ENCODE measurements at places on chromosomes 2 and 18. TPM values are rescaled to one million over a fixed set of nuclear protein-coding genes. Genes with fewer than 3 reads are reported as not detected.

The IL36G gene
- not detected for total RNA-seq

The ITGA6 gene
- 177 TPM for total RNA-seq

The DUSP11 gene
- total RNA-seq = 25.5 TPM

The L3MBTL4 gene
- total RNA-seq = 0.04 TPM

The OXER1 gene
- total RNA-seq = not detected

The NRBP1 gene
- total RNA-seq = 137 TPM

The PROKR1 gene
- not detected for total RNA-seq

The KLF7 gene
- total RNA-seq = 14.0 TPM

The ARHGEF33 gene
- 0.11 TPM for total RNA-seq

The NT5DC4 gene
- not detected for total RNA-seq

The SP9 gene
- not detected for total RNA-seq

The TMEM200C gene
- not detected for total RNA-seq

The ZNF514 gene
- total RNA-seq = 10.2 TPM

The SPP2 gene
- total RNA-seq = not detected

The B4GALT6 gene
- 12.2 TPM for total RNA-seq

The EXOC6B gene
- total RNA-seq = 43.5 TPM

The BABAM2 gene
- total RNA-seq = 12.9 TPM

The WDR12 gene
- 49.3 TPM for total RNA-seq

The SLC5A7 gene
- not detected for total RNA-seq

The REEP1 gene
- 0.26 TPM for total RNA-seq

The MGAT4A gene
- total RNA-seq = 65.4 TPM

The ITGB6 gene
- 0.07 TPM for total RNA-seq

The DYNAP gene
- not detected for total RNA-seq

The HOXD12 gene
- total RNA-seq = not detected

The LBX2 gene
- total RNA-seq = 2.4 TPM

The GATA6 gene
- 11.9 TPM for total RNA-seq

The FZD7 gene
- 0.35 TPM for total RNA-seq

The CRYGD gene
- not detected for total RNA-seq

The TDRD15 gene
- not detected for total RNA-seq

The DHRS9 gene
- total RNA-seq = 0.40 TPM

The GPBAR1 gene
- total RNA-seq = 0.07 TPM

The SMYD5 gene
- 15.0 TPM for total RNA-seq

The TMEM163 gene
- total RNA-seq = 2.2 TPM

The DNAJC5G gene
- total RNA-seq = not detected

The KCNJ3 gene
- total RNA-seq = not detected

The CAPN13 gene
- not detected for total RNA-seq

The AGXT gene
- total RNA-seq = not detected

The CYS1 gene
- 0.04 TPM for total RNA-seq

The ASXL2 gene
- 5.1 TPM for total RNA-seq

The CXCR4 gene
- total RNA-seq = 30.5 TPM

The CPO gene
- total RNA-seq = not detected

The ERFE gene
- 0.53 TPM for total RNA-seq

The UXS1 gene
- total RNA-seq = 35.6 TPM

The EGR4 gene
- not detected for total RNA-seq

The REG1A gene
- total RNA-seq = not detected

The KCNE4 gene
- not detected for total RNA-seq

The CCDC141 gene
- not detected for total RNA-seq

The SCYGR4 gene
- not detected for total RNA-seq

The FAM237A gene
- not detected for total RNA-seq

The UNC80 gene
- total RNA-seq = not detected

The CLEC4F gene
- total RNA-seq = not detected

The CNGA3 gene
- not detected for total RNA-seq

The CYRIA gene
- total RNA-seq = 27.0 TPM

The SUCLG1 gene
- 77.7 TPM for total RNA-seq

The ARID5A gene
- 10.9 TPM for total RNA-seq

The HTR2B gene
- 6.1 TPM for total RNA-seq
